ENCODE measurements at places on chromosomes 7 and 10.

DNA sequence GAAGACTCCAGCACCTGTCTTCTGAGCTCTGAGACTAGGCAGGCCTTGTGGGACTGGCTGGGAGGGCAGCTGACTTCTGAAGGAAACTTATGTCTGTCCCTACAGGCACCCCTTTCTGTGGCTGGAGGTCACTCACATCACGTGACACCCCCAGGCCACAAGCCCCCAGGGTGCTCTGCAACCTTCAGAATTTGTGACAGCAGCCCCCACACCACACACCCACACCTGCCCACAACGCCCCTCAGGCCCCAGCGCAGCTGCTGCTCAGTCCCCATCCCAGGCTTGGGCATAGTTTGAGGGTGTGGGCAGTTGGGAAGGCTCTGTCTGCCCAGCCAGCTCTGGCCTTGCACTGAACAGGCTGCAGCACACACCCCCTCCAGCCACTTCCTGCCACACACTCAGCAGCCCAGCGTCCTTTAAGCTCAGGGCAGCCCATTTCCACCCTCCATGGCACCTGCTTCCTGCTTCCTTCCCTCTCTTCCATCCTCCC lies 80.0 kb upstream of the UNC5B start:
- no peak for DNase-seq

DNA sequence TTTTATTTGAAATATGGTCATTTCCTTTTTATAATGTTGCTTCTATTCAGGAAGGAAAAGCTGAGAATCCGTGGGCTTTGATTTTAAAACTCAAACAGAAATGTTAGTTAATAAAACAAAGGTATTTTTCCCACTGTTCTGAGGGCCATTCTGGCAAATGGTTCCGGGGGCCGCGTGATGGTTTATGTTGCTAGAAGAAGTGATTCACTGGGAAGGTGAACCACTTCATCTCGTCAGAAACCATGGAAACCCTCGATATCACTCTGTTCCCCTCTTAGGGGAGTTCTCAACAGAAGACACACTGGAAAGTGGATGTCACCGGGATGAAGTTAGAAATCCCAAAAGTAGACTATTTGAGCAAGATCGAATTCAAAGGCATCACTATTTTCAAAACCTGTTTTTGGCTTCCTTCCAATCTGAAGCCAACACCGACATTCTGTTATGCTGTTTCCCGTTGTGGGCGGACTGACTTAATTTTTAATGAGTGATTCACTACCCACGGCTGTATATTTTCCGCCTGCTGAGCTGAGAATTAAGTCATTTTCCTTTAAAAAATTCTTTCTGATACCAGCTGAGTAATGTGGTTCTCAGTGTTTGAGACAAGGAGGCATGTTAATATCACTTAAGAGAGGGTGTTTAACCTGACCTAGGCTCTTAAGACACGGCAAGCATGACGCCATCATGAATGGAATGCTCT lies 84.1 kb downstream of the PTPRE start:
- peak; percentile 83 for DNase-seq

- DNase-seq, result no peak
Observed at GRCh38 chr7:135795846-135796570, 47.4 kb upstream of the FAM180A start.

GRCh38 chr7:101097561-101097960 lies 12.3 kb downstream of the TRIM56 start:
- no peak for DNase-seq

DNA sequence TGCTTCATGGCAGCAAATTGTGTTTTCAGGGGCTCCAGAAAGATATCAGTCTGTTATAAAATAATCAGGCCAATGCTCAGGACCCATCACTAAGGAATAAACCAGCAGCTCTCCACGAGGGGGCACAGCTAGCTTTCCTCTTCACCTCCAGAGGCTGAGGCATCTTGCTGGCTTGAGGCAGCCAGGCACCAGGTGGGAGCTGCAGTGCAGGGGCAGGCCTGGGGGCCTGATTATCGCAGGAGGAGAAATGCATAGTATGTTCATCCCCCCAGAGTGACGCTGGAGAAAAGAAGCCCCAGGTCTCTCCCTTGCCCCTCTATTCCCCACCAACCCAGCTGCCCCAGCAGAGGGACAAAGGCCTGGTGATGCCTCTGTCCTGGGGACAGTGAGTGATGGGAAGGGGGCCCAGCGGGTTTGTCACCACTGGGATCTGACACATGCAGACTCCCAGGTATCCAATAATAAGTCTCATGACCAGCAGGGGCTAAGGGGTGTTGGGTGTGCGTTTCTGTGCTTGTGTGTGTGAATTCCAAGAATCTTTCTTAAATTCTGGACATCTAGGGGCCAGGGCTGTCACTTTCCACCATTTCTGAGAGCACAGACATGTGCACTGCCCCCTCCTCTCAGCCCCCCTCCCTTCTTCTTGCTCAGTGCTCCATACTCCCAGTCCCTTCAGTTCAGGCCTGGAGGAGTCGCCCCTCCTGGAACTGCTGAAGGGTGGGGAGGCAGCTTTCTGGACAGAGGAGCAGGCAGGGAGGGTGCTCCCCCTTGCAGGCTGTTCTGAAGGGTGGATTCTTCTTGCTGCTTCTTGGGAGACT lies 128.1 kb upstream of the FAM20C start:
- DNase-seq, result peak; percentile 70
